Myocyte (in vitro differentiated cells): ENCODE measurements at places on chromosomes 4 and X. TPM values are rescaled to one million over a fixed set of nuclear protein-coding genes. Genes with fewer than 3 reads are reported as not detected.

DNA sequence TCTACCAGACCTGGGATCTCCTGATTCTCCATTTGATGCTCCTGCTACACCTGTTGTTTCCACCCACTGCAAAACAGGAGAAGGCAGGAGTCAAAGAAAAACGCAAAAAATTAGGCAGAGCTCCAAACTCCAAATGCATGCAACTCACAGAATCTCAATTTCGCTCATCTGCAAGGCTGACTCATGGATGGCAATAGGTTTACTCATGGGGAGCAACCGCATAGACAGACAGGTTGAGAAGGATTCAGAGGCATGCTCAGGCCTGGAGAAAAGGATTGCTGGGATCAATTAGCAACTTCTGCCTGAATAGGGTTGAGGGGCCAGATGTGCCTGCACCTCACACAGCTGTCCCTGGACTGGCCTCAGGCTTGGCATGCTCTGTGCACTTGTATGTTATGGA is 231.0 kb downstream of the LDB2 start:
- no peak for DNase-seq

- no peak for DNase-seq
These were observed 27.3 kb downstream of the WDR1 start for GRCh38 chr4:10089346-10089745.

- no peak for DNase-seq
These were observed 60.8 kb upstream of the GRPEL1 start for GRCh38 chr4:7128644-7129043.

- no peak for DNase-seq
These were observed 1957.1 kb upstream of the ADGRL3 start for GRCh38 chr4:59243038-59243437.

DNA sequence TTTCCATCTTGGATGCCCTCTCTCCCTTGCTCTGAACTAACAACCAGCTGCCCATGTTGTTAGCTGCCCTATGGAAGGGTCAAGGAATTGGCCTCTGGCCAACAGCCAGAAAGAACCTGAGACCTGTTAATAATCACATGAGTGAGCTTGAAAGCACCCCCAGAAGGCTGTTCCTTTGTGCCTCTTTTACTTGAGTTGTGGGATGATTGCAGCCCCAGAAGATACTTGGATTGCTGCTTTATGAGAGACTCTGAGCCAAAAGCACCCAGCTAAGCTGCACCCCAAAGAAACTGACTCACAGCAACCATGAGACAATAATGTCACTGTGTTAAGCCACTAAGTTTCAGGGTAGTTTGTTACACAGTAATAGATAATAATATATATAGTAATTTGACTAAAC is 73.3 kb downstream of the FRYL start:
- peak; percentile 8 for DNase-seq

GRCh38 chr4:159508917-159509500 is 406.1 kb downstream of the RAPGEF2 start:
- DNase-seq, result peak; percentile 63

VGLL1 gene
- not detected in 2 replicates for total RNA-seq

OTC gene
- total RNA-seq, result not detected in 2 replicates

KLB gene
- total RNA-seq, result not detected in 2 replicates

TKTL1 gene
- total RNA-seq, result 0.26 TPM in 1 of 2 replicates, not detected in the other
